IMR-90 (cell line): ENCODE measurements at places on chromosomes 7 and 10.

DNA sequence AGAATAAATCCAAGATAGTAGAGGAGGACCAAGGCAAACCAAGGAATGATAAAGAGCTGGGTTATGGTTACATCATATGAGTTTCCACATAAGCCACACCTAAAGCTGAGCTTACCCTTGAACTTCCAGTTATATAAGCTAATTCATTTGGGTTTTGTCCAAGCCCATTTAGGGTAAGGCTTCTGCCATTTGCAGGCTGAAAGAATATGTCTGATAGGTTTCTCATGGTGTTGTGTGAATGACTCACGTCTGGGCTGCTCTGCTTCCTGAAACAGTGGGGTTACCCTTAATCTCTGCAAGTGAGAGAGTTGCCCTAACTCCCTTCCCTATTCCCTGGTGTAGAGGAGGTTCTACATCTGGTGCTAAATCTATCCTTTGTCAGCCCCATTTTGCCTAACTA, 60.8 kb downstream of the PTTG1IP2 start:
- peak; percentile 23 for DNase-seq

GRCh38 chr7:92768501-92769393, 67.6 kb downstream of the CDK6 start:
- DNase-seq = peak; percentile 64

DNA sequence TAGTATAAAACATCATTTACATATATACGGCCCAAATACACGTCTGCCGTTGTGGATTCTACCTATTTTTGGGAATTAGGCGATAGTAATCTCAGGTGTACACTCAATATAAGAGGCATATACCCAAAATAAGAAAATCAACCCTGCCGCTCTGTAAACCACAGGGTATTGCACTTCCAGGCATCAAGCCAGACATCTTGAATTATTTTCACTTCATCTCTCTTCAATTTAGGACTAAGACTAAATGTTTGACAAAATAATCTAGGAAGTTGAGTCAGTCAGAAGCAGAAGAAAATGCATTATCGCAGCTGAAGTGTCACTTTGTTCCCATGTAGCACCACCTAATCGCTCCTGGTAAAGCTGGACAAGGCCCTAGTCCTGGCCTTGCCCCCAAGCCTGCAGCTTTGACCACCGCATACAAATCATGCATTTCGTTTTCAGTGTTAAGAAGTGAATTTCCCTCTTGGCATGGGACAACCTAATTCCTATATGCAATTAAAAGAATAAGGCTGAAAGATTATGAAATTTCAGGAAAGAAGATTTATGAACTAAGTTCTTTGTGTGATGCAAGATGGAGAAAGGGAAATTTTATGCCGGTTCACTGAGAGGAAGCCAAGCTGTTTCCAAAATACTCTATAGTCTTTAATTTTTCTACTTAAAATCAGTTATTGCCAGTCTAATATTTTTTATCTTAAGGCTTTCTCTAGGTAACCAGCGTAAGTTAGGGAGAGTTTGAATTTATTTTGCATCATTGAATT, 26.0 kb downstream of the CABCOCO1 start:
- DNase-seq = no peak

DNA sequence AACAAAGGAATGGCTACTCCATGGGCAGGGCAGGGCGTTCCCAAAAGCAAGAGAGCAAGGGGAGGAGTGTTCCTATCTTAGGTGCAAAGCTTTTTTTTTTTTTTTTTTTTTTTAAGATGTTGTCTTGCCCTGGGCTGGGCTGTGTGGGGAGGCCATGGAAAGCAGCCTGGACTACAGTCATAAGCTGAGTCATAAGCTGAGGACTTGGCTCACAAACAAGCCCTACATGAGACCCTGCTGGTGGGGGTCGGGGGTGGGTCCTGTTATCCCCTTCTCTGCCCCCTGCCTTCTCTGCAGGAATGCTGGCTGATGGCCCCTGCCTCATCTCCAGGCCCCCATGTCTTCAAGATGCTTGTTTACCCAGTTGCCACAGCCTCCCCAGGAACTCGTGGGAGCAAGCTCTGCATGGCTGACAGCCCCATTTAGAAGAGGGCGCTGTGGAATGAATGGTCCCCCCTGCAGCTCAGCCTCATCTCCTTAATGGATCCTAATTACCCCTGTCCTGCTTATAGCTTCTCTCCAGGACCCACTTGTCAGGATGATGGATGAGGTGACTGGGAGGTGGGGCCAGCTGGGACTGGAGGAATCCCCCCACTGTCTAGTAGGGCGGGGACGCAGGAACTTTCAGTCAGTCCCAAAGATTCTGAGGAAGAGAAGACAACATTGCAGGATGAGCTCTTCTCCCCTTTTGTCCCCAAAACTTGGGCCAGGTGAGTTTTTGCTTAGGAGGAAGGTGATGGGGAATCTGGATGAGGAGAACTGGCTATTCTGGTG, 340.8 kb upstream of the PODXL start:
- DNase-seq = peak; percentile 24

GRCh38 chr7:27188386-27189294, 3.6 kb upstream of the HOXA11 start:
- no peak for DNase-seq

- DNase-seq = no peak
Observed at GRCh38 chr10:120552262-120552661, 95.2 kb downstream of the PLPP4 start.

DNA sequence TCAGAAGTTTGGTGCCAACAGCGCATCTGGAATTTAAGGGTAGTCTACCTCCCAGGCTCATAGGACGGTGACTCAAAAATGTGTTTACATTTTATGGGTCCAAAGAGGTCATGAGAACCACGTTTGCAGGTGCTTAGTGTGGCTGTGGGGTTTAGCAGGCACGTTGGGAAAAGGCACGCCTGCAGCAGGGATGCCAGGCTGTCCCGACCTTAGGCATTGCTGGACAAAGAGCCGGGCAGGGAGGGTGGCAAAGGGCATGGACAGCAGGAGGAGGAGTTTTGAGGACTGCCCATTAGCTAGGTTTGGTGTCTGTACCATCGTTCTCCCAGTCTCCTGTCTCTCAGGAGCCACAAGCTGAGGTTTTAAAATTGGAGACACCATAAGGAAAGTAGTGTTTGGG, 104.4 kb downstream of the TRRAP start:
- no peak for DNase-seq

DNA sequence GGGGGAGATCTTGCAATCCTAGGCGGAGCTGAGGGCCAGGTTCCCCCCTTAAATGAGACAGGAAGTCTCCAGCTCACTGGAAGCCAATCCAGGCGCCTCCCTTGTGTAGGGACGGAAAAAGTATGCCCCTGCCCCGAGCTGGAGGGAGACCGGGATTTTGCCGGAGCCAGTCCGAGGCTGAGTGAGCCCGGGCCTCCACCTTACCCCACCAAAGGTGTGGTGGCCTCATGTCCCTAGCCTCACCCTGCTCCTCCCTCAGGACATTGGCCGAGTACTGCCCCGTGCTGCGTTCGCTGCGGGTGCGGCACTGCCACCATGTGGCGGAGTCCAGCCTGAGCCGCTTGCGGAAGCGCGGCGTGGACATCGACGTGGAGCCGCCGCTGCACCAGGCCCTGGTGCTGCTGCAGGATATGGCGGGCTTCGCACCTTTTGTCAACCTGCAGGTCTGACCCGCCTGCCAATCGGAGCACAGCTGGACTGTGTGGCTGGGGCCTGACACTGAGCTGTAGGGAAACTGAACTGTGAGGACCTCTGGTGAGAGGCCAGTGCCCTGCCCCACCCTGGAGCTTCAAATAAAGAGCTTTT, 2.0 kb downstream of the FBXL15 start:
- DNase-seq = peak; percentile 69

GRCh38 chr7:4726566-4726965, 44.5 kb downstream of the FOXK1 start:
- DNase-seq = no peak

DNA sequence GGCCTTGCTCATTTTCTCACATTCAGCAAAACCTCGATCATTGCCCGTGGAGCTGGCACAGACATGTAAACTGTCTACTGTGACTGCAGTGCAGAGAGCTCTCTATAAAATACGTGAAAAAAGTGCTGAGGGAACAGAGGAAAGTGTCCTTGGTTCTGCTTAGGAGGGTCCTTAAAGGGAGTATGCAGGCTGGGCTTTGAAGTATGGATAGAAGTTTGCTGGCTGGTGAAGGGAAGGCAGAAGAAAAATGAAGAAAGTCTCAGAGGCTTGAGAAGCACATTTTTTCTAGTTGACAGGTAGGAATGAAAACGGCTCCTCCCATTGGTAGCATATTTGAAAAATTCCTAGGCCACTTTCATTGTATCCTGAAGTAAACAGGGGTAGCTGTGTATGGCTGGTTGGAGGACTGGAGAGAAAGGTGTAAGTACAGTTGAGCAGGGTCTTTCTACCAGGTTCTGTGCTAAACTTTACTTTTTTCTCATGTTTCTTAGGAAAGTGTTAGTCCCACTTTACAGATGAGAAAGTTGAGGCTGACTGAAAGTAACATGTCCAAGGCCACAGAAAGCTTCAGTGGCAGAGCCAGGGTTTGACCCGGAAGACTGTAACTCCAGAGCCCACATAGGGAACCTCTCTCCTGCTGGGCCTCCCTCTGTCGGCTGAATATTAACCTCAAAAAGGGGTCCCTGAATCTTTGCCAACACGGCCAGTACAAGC, 63.0 kb upstream of the PPIF start:
- DNase-seq = no peak

DNA sequence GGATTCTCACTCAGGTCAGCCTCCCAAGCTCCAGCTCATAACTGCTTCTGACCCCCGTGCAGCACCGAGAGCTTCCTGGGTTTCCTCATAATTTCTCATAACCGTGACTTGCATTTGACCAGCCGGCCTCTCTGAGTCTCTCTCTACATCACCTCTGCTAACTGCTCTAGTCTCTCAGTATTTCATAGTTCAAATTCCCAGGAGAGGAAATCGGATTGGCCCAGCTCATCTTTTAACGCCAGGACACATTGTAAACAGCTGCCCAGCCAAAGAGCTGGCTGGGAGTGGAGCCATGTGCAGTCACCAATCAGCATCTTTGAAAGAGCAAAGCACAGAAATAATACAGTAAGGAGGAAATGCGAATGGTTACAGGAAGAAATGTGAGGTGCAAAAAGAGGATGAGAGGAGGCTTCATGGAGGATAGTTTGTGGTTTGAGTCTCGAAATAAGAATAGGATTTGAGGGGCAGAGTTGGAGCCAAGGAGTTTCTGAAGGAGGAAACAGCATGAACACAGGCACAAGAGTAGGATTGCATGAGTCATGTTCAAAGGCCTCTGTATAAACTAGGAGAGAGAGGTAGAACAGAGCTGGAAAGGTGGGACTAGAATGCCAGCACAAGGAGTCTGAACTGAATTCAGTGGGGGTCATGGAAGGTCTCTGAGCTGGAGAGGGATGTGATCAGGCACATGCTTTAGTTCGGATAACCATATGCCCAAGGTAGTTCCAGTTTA, 15.2 kb upstream of the LBX1 start:
- peak; percentile 88 for DNase-seq

- DNase-seq = peak; percentile 16
Observed at GRCh38 chr10:94546049-94546900, 687 bp downstream of the HELLS start.

- DNase-seq = no peak
Observed at GRCh38 chr7:69515495-69516212, 82.6 kb upstream of the AUTS2 start.

DNA sequence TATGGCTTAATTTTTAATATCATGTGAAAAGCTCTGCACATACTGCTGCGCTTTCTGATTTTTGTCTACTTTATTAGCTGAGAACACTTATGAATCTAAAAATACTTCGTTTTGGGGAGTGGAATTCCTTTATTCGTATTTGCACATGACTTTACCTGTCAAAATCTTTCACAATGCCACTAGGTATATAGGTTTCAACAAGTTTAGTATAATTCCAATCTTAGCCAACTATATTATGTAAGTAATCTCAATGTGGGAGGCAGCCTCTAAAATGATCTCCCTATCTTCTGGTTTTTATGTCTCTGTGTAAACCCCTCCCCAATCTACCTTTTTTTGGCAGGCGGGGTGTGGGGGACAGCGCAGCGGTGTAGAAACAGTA, 55.3 kb downstream of the PARD3 start:
- DNase-seq = no peak

DNA sequence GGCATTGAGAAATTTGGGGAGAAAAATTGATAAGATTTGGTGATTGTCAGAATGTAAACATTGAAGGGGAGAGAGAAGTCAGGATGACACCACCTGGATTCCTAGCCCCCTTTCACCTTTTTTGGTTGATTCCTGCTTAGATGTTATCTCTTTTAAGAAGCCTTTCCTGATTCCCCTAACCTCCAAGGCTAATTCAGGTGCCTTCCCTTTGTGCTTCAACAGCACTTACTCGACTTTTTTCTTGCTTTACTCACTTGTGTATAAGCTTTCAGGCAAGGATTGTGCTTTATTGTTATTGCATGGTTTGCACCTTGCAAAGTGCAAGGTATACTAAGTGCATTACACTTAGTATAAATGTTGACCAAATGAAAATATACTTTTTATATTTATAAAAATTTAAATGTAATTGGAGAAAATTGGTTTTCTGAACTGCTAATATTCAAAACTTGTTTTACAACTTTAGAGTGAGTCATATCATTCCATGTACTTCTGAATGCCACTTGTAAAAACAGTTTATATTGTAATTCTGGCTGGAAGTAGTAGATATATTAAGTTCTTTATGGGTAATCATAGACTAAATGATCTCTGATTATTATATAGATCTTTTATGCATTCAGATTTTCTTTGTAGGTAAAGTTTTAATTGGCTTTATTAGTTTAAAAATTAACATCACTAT, 13.2 kb downstream of the SHOC2 start:
- DNase-seq = no peak

GRCh38 chr7:22566592-22566991, 66.6 kb upstream of the STEAP1B start:
- DNase-seq = no peak

GRCh38 chr10:132626019-132626760, 88.6 kb downstream of the INPP5A start:
- DNase-seq = no peak

GRCh38 chr10:119620241-119621077, 23.7 kb upstream of the TIAL1 start:
- peak; percentile 56 for DNase-seq

GRCh38 chr7:120615703-120616102, 242.2 kb downstream of the TSPAN12 start:
- DNase-seq = no peak

DNA sequence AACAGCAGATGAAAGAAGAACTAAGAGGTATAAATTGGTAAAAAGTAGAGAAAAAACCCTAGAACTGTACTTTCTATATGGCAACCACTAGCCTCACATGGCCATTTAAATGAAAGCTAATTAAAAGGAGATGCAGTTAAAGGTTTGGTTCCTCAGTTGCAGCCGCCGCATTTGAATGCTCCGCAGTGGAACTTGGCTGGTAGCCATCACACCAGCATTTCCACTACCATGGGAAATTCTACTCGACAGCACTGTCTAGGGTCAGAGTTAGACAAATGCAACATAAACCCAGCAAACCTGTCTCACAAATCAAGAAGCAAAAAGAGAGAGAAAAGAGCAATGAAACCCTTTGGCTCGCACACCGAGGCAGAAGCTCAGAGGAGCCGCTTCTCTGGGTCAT, 29.7 kb downstream of the VIPR2 start:
- DNase-seq = no peak

- DNase-seq = no peak
Observed at GRCh38 chr10:89308266-89308665, 6.4 kb downstream of the IFIT2 start.
